Progenitor cell of endocrine pancreas (in vitro differentiated cells): ENCODE measurements at places on chromosomes 6 and 20. TPM values are rescaled to one million over a fixed set of nuclear protein-coding genes. Genes with fewer than 3 reads are reported as not detected.
A peak's percentile ranks its signal among the peaks of the same experiment; 100 is the strongest.

MAS1 gene
- not detected in 2 replicates for total RNA-seq

PPP1R3D gene
- total RNA-seq: 5.2 and 5.3 TPM in 2 replicates

THBS2 gene
- 0.04 TPM in 1 of 2 replicates, not detected in the other for total RNA-seq

MTFR2 gene
- total RNA-seq: 2.9 and 3.8 TPM in 2 replicates

RSPH4A gene
- 5.4 and 6.3 TPM in 2 replicates for total RNA-seq

POU5F1 gene
- total RNA-seq: 0.49 and 1.6 TPM in 2 replicates

CLPSL2 gene
- total RNA-seq: not detected in 2 replicates

- no peak overlapping the region for H3K4me3 ChIP-seq
- no peak for DNase-seq
- peaks cover 9% of the 10 kb centered on the region for H3K4me1 ChIP-seq
- H3K27me3 ChIP-seq: peaks cover 25% of the 10 kb centered on the region
- no peaks in the 10 kb centered on the region for H3K36me3 ChIP-seq
- H3K27ac ChIP-seq: peak overlapping the region; percentile 57
Measured at GRCh38 chr20:50977066-50978021, 18.7 kb downstream of the MOCS3 start.

DNA sequence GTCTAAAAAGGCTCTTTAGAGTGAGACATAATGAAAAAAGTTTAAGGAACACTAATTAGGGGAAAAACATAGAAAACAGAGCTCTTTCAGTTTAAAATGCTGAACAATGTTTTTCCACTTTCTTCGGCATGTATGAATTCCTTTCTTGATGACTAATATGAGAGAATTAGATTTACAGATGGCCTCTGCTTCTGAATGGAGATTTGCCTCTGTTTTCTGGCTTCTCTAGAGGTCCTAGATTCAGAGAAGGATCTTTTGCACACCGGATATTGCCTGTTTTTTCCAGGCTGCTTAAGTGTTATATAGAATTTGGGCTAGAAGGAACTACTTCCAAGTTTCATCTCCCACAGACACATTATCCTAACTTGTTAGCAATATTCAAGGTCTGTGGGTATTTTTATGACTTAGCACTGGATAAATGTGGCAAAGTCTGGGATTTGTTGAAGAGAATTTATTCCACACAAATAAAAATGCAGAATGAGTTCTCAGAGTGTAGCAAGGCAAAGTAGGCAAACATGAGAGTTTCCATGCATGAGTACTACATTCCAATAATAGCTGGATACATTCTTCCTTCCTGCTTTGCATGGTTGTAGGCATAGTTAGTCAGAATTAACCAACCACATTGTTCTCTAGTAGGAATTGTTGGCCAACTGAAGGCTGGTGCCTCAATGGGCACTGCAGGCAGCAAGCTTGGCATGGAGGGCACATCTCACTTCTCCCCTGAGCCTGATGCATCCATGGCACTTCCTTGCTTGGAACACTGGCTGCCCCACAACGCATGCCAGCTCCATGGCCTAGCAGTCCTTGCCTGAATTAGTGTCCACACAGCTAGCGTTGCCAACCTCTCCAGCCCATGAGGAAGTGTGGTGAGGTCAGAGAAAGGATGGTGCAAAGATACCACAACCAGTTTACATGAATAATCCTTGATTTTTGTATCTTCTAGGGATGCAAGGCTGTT, 224.2 kb downstream of the CLIC5 start:
- H3K27me3 ChIP-seq: peaks cover 3% of the 10 kb centered on the region
- no peaks in the 10 kb centered on the region for H3K36me3 ChIP-seq
- no peak overlapping the region for H3K4me3 ChIP-seq
- no peaks in the 10 kb centered on the region for H3K4me1 ChIP-seq
- no peak for DNase-seq
- no peak overlapping the region for H3K27ac ChIP-seq

DNA sequence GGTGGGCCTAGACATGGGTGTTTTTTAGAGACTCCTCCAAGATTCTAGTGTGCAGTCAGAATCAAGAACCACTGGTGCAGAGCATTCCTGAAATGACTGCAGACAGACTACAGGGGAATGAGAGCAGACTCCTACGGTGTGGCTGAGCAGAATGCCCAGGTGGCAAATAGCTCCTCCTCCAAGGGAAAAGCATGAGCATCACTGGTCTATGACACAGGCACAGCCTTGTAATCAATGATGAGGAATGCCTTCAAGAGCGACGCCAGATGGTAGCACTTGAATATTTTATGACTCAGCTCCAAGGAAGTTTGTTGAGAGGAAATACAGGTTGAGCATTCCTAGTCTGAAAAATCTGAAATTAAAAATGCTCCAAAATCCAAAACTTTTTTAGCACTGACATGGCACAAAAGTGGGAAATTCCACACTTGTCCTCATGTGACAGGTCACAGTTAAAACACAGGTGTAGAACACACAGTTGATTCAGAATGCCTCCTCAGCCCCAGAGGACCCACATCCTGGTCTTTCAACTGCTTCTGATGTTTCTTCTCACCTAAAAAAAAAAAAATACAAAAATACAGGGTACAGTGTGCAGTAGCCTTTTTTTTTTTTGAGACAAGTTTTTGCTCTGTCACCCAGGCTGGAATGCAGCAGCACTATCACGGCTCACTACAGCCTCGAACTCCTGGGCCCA, 10.6 kb upstream of the FAM8A1 start:
- no peaks in the 10 kb centered on the region for H3K4me1 ChIP-seq
- DNase-seq: no peak
- peak overlapping the region; percentile 47 for H3K27ac ChIP-seq
- no peaks in the 10 kb centered on the region for H3K27me3 ChIP-seq
- H3K36me3 ChIP-seq: no peaks in the 10 kb centered on the region
- H3K4me3 ChIP-seq: no peak overlapping the region

DNA sequence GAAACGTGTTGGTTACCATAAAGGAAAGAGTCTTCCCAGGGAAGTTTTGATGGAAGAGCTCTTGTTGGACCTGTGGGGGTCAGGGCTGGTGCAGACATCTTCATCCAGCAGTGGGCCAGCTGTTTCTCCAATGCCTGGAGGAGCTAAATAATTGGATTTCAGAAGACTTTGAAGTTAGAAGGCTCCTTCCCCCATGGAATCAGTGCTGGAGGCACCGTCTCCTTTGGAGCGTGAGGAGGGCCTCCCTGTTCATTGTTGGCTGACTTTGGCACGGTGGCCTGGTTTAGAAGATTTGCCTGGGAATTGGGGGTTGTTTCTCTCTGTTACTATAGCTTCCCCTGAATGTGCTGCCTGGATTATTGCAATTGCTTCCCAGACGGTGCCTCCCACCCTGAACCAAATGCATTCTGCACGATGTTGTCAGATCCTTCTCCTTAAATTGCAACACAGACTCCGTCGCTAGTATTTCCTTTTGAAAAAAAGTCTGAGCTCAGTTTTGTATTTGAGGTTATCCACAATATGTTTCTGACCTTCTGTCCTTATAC, 27.7 kb upstream of the KCNG1 start:
- peak overlapping the region; percentile 77 for H3K27ac ChIP-seq
- H3K27me3 ChIP-seq: peaks cover 4% of the 10 kb centered on the region
- no peak for DNase-seq
- H3K4me1 ChIP-seq: peaks cover 28% of the 10 kb centered on the region

DNA sequence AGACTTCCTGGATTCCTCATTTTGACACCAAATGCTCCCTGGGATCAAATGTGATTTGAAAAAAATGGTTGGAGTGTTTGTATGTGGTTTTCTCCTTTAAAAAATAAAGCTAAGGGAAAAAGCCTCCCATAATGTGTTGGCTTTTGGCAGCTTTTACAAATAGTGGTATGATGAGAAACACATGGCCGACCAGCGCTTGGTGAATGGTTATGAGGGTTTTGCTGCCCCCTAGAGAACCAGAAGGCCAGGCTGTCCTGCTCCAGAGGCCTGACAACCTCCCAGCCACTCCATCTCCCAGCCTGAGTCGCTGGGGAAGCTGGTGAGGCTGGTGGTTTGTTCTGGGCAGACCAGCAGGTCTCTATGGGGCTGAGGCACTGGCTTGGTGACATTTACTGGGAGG, 69.3 kb downstream of the CLIC5 start:
- H3K36me3 ChIP-seq: peaks cover 15% of the 10 kb centered on the region
- no peak overlapping the region for H3K27ac ChIP-seq

GRCh38 chr6:118787724-118788423, 106.1 kb upstream of the ASF1A start:
- no peak overlapping the region for H3K27ac ChIP-seq
- no peak for DNase-seq
- H3K4me1 ChIP-seq: peaks cover 1% of the 10 kb centered on the region
- no peaks in the 10 kb centered on the region for H3K36me3 ChIP-seq
- H3K27me3 ChIP-seq: no peaks in the 10 kb centered on the region

DNA sequence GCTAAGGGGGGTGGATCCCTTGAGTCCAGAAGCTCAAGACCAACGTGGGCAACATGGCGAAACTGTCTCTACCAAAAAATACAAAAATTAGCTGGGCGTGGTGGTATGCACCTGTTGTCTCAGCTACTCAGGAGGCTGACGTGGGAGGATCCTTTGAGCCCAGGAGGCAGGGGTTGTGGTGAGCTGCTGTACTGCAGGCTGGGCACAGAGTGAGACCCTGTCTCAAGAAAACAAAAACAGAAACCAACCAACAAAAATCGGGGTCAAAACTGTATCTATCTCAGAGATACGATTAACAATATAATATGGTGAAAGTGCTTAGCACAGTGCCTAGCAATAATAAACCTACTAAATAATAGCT, 20.7 kb upstream of the BCAS1 start:
- H3K4me3 ChIP-seq: no peak overlapping the region
- H3K27me3 ChIP-seq: peaks cover 21% of the 10 kb centered on the region

DNA sequence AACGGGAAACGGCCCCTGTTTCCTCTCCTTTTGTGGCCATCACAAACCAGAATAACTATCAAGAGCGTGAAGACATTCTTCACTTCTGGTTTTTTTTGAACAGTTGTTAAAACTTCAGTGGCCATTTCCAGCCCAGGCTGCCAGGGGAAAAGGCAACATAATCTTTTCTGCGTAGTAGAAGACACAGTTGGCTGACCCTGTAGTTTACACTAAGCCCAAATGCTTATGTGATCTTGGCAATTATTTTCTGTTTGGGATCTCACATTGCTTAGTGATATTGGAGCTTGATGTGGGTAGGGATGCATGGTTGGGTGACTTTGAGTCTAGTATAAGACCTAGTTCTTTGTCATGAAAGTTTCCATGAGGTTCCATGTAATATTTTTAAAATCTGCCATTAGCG, 449.4 kb upstream of the CDH4 start:
- peaks cover 9% of the 10 kb centered on the region for H3K27me3 ChIP-seq
- no peak overlapping the region for H3K4me3 ChIP-seq
- DNase-seq: no peak

- DNase-seq: no peak
- H3K36me3 ChIP-seq: peaks cover 16% of the 10 kb centered on the region
- H3K27me3 ChIP-seq: peaks cover 7% of the 10 kb centered on the region
- no peak overlapping the region for H3K4me3 ChIP-seq
Measured at GRCh38 chr6:3222506-3223038, 4.9 kb downstream of the TUBB2B start.

- no peaks in the 10 kb centered on the region for H3K27me3 ChIP-seq
- no peak for DNase-seq
- no peaks in the 10 kb centered on the region for H3K36me3 ChIP-seq
- no peak overlapping the region for H3K4me3 ChIP-seq
Measured at GRCh38 chr6:121584586-121585369, 149.3 kb downstream of the GJA1 start.

DNA sequence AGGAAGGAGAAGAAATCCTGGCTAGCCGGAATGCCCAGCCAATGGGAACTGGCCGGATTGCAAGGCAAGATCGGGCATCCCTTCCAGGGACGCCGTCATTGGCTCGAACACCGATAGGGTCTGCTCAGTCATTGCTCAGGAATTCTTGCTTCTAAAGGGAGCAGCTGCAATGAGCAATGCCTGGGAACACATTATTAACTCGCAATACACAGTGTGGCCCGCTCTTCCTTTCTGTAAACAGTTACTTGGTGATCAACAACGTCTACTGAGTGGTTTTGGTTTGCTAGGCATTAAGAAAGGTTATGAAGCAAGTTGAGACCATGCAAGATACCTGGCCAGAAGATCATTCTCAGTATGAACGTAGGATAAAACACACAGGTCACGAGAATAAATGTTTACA, 165.4 kb upstream of the CITED2 start:
- peak overlapping the region; percentile 27 for H3K27ac ChIP-seq
- no peaks in the 10 kb centered on the region for H3K36me3 ChIP-seq
- no peaks in the 10 kb centered on the region for H3K27me3 ChIP-seq
- no peak overlapping the region for H3K4me3 ChIP-seq
- no peak for DNase-seq

DNA sequence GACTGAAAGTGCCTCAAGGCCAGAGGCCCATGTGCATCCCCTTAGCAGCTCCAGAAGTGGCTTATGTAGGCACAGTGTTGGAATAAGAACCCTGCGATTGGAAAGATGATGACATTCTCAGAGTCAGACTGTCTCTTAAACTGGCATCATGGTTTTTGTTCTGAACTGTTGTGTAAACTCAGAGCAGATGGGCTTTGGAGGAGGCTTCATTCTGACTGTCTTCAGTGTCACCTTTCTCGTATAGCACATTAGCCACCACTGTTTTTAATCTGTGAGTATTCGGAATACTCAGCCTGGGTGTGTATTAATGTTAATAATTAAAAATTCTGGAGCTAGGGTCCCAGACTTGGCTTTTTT, 140.9 kb downstream of the JARID2 start:
- H3K4me3 ChIP-seq: no peak overlapping the region
- no peak overlapping the region for H3K27ac ChIP-seq
- H3K36me3 ChIP-seq: no peaks in the 10 kb centered on the region
- peaks cover 46% of the 10 kb centered on the region for H3K4me1 ChIP-seq

DNA sequence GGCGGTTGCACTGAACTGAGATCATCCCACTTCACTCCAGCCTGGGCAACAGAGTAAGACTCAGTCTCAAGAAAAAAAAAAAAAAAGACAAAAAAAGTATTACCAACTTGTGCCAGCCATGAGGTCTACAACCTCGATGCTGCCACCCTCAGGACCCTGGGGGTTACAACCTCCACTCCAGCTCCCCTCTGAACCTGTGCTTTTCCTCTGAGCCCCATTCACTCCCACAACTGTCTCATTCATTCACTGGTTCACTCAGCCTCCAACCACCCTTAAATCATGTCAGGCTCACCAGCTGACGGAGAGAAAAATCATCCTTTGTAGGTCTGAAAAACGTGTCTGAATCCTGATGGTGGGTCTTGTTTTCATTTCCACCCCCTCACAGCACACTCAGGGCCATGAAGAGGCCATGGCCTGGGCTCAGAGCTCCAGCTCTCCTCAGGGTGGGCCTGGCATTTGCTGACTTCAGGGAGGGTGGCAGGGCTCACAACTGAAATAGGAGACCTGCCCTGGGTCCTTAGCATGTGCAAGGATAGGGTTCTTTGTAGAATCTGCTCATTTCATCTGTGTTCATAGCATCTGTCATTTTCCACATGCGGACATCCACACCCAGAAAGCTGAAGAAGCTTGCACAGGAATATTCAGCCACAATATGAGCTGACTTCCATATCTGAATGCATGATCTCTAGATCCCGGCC, 1.9 kb upstream of the ULBP1 start:
- no peak for DNase-seq
- no peak overlapping the region for H3K4me3 ChIP-seq
- H3K36me3 ChIP-seq: no peaks in the 10 kb centered on the region
- peaks cover 12% of the 10 kb centered on the region for H3K4me1 ChIP-seq
- peaks cover 97% of the 10 kb centered on the region for H3K27me3 ChIP-seq
